ENCODE measurements at places on chromosomes 11 and 22.

DNA sequence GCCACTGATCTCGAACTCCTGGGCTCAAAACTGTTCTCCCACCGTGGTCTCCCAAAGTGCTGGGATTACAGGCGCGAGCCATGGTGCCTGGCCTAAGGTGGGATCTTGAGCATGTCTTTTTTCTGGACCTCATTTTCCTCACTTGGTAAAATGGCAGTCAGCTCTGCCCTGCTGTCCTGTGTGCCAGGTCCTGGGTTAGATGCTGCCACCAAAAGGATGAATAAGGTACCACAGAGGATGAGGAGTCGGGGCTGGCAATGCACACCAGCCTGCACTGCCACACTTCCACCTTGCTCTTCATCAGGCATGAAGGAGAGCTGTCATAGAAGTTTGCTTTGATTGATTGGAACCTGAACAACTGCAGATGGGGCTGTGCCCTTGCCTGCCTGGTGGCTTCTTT is 32.3 kb downstream of the ACO2 start:
- no peak for DNase-seq

DNA sequence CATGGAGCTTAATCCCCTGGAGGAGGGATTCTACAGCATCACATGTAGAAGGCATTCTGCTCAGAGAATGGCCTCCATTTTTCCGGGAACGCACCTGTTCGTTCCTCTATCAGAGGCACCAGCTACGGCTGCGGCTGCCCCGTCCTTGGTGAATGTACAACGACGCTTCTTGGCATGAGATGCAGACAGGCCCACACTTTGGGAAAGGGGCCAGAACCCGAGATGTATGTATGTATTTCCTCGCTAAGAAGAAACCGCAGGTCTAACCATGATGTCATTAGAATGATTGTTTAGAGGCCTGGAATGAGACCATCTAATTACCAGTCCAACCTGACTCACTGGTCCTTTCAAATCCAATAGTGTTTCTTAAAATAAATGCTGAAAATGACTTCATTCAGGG is 1293.4 kb downstream of the TBC1D22A start:
- no peak for DNase-seq

GRCh38 chr11:45083544-45084087 is 62.8 kb upstream of the PRDM11 start:
- no peak for DNase-seq

DNA sequence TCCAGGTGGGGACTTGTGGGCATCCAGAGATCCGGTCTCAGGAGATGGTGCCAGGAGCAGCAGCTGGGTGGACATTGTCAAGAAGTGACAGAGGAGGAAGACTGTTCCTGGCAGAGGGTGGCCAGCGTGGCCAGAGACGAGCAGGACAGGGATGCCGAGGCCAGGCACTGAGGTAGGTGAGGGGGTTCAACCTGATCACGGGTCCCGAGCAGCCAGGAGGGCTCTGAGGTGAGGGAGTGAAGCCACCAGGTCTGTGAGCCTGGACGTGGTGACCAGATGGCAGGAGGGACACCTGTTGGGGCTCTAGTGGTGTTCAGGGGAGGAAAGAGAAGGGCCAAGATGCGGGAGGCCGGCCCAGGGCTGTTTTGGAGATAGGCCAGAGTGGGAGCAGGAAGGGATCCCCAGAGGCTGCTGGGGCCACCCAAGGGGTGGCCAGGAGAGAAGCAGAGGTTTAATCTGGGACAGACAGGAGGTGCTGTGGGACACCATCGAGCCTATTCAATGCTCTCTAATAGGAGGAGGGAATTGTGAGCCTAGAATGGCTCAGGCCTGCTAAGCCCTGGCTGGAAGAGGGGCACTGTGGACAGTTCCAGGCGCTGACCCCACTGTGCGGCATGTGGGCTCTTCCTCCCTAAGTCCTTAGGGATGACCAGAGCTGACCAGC is 6.3 kb downstream of the PPM1F start:
- no peak for DNase-seq

GRCh38 chr11:62611705-62612365 is 740 bp downstream of the EML3 start:
- DNase-seq, result no peak

DNA sequence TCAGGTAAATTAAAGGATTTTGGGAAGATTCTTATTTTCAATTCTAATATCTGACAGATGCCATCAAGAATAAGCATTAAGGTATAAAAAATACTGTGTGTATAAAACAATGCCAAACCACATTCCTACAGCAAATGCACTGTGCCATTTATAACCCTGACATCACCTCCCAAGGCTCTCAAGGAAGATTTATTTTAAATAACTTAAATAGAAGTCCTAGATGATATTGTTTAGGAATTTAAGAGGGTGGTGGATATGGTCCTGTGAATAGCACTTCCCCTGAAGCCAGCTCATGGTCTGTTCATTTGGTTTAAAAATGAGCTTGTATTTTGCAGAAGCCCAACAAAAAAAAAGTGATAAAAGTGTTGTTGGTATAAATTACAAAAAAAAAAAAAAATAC is 32.1 kb downstream of the PPIL2 start:
- DNase-seq, result no peak

DNA sequence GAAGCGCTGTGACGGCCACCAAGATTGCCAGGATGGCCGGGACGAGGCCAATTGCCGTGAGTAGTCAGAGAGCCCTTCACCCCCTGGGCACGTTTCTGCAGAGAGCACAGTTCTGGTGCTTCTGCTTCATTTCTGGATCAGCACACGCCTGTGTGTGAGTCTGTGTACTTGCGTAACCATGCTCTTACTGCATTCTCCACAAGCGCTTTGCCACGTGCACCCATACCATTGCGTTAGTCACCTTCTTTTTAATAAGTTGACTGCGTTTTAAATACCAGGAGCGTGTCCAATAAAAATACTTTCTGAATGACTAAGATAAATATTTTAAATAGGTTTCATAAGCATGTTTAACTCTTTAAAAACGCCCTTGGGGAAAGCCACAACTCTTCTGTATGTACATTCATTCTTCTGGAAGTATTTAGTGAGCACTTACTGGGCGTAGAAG is 143.0 kb upstream of the SORL1-AS1 start:
- DNase-seq, result no peak

DNA sequence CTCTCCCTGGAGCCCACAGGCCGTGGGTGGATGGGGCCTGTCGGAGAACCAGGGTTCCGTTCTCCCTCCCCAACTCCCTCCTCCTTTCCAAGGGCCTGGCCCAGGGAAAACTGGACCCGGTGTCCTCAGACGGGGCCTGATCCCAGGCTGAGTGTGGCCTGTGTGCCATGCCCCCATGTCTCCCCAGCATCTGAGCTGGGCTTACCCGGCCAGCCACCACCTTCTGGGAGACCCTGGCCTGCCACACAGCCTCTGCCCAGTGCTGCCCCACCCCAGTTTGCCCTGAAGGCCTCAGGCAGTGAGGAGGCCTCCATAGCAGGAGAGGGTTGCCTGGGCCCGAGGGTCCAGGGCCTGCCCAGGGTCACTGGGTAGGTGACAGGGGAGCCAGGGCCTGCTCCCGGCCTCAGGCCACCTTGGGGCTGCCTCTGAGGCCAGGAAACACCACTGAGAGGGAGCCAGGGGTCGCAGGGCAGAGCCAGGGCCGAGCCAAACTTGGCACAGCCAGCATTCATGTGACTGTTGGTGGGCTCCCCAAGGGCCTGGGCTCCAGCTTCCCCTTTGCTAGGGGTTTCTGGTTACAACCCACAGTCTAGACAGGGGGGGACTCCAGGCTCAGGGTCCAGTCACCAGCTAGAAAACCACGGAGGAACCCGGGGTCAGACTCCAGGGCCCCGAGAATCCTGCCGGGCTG is 590 bp upstream of the IFITM10 start:
- DNase-seq, result no peak

GRCh38 chr11:24496386-24496735 is 492 bp upstream of the LUZP2 start:
- no peak for DNase-seq

GRCh38 chr11:124493016-124493655 is 47.6 kb upstream of the OR8B8 start:
- no peak for DNase-seq

DNA sequence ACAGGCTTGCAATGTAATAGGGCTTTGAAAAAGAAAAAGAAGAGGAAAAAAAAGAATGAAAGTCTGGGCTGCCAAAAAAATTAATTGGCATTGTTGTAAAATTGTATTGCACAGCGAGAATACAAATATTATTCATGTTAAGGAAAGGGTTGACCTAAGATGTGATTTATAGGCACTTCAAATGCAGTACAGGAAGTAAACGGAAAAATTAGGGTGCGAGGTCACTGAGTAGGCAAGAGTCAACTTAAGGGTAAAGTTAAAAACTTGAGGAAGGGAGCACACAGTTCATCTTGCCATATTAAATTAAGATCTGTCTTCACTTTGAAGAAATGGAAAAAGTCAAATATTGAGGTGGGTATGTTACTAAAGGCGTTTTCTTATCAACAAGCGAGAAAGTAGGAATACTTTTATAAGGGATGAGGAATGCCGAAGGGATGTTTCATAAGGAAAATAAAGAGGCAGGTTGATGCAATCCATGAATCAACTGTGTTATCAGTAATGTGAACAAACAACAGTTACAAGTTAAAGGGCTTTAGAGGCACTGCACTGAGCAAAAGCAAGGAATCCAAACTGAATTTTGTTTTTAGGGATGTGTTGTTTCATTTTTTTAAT is 123.0 kb downstream of the WT1 start:
- no peak for DNase-seq

DNA sequence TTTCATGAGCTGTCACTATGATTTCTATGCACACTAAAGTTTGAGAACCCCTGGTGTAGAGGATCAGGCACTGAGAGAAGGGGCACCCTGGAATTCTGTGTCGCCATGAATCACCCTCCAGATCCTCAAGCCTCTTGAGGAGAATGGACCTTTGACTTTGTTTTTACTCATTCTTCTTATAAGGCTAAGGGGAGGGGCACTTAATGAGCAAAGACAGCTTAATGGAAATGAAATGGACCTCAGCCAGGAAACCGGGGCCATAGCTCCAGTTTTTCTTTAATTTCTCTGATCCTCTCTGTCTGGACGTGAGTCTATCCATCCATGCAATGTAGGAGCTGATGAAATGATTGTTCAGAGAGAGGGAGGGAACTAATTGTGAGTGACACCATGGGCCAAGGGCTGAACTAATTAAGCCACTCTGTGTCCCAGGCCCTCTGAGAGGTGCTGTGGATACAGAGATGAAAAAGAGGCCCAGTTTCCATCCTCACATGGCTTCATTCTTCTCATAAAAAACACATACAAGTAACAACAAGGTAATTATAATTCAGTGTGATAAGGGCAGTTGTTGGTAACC is 32.8 kb downstream of the OR2AT4 start:
- DNase-seq, result no peak

DNA sequence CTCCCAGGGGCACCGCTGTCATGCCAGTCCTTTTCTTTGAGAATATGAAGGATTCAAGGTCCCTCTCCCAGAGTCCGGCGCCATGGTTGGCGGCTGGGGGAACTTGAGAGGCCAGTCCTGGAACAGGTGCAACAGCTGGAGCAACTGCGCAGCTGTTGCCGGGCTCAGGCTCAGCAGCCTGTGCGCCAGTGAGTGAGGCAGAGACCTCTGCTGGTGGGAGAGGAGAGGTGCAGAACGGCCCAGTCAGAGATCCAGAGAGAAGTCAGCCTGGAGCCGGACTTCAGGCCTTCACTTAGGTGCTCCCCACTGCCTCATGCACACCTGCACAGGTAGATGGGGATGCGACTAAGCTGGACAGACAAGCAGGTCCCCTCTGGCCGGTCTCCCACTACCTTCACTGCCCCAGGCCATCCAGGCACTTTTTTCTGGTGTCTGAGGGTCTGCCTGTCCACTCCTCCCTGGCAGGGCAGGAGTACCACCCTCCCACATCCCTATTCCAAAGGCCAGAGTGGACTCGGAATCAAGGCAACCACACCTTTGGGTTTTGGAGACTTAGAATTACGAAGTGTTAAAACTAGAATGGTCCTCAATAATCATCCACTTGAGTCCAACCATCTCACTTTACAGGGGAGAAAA is 4.6 kb downstream of the CHRDL2 start:
- DNase-seq, result peak; percentile 37

- peak; percentile 0 for DNase-seq
Observed at GRCh38 chr11:115054570-115055538, 376.5 kb downstream of the NXPE2 start.

- peak; percentile 16 for DNase-seq
Observed at GRCh38 chr22:38766076-38766777, 10.4 kb upstream of the SUN2 start.

DNA sequence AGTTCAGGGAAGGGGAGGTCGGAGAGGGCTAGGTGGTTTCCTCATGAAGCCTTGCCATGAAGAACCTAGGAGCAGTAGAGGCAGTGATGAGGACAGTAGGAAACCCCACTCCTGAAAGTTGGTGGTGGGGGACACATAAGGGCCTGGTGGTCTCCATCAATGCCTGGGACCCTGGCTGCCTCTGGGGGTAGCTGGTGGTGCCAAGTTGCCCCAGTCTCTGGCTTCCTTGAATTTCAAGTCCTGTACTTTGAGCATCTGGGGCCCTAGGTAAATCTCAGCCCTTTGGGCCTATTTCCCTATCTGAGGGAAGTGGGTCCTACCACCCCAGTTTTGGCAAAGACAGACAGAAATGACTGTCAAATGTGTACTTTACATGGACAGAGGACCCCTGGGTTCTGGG is 28.1 kb downstream of the AMPD3 start:
- no peak for DNase-seq

DNA sequence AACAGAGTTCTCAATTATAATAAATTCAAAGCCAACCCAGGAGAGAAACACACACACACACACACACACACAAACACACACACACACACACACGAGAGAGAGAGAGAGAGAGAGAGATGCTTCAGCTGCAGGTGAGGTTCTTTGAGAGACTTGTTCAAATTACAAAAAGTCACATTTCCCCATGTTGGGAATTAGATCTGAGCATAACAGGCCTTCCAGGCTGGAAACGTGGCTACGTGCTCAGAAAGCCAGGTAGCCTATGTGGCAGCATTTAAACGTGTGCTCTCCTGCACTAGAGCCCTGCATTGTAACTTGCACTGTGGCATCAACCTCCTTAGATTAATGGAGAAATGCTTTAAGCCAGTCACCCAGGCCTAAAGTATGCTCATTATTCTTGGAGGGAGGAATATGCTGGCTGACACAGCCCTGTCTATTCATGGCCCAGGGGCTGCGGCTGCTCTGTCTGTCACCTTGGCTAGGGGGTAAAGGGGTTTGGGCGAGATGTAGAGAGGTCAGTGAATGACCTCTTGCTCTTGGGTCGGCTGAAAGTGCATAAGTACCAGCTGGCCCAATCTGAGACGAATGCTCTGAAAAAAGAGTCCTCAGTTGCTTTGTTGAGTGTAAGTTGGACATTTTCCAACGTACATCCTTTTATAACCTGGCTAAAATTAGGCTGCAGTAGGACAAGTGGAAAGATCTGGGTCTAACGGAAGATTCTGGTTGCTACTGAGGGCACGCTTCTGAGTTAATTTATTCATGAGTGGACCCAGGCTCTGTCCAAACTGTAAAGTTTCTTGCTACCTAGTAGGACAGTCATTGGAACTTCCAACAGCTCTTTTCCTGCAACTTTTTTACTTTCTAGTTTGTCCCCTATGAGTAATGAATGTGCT is 171.1 kb upstream of the SEZ6L start:
- DNase-seq, result no peak

- no peak for DNase-seq
Observed at GRCh38 chr22:43990044-43990443, 34.1 kb upstream of the PARVB start.

- no peak for DNase-seq
Observed at GRCh38 chr11:114343020-114343419, 46.8 kb downstream of the NNMT start.
